ENCODE measurements at places on chromosomes 7 and 10.
A peak's percentile ranks its signal among the peaks of the same experiment; 100 is the strongest.

GRCh38 chr7:135964791-135965190, 12.4 kb downstream of the MTPN start:
- DNase-seq = no peak

GRCh38 chr7:129902788-129903422, 49.9 kb downstream of the UBE2H start:
- no peak for DNase-seq

DNA sequence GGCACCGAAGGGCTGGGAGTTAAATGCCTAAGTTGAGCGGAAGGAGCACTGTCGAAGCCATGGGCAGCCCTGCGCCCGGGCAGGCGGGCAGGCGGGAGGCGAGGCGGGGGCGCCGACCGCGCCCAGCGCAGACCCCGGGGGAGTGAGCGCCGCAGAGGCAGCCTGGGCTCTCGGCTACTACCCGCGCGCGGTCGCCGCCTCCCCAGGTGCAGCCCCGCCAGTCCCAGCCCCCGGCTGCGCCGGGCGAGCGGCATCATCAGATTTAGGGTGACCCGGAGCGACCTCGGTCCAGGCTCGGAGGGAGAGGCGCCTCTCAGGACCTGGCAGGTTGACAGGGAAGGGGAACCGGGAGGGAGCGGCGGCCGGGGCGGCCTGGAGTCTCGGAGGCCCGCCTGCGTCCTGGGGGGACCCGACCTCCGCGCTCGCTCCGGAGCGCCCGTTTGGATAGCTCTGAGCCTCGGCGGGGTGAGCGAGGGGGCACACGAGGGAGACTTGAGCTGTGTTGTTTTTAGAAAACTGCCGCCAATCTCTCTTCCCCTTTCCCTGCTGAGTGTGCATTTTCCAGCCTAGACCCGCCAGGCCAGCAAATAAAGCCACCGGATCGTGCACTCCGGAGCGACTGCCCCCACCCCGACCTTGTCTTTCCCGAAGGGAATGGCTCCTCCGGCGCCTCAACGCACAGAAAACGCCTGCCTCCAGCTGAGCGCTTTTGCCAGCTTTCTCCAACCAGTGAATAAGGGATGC, 2.3 kb upstream of the NRP1 start:
- DNase-seq = peak; percentile 55

DNA sequence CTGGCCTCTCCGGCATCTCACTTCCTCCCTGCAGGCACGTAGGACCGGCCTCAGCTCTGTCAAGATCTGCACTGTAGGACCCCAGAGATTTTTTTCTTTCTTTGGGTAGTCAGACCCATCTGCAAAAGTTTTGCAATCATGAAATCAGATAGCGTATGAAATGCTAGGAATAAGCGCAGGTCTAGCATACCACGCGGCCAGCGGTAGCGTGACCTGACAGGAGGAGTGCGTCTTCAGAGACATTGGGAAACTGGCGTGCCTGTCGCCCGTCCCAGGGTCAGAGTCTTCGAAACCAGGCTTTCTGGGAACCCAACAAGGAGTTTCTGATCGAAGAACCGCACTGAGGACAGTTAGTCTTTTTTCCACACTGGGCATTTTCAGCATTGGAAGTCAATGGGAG, 100.9 kb upstream of the SH2B2 start:
- DNase-seq = no peak

DNA sequence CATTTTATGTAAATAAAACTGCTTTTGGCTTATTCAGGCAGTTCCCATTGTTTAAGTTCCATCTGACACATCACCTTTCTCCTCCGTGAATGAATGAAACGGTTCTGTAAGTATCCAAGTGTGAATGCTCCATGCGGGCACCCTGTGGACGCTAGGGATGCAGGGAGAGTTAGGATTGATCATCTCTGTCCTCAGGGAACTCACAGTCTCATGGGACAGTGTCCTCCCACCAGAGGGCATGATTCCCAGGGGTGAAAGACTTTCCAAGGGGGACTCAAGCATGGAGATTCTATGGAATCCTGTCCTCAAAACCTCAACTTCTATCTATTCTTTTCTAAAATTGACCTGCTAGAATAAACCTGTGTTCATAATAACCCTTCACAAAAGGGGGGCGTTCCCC, 98.8 kb downstream of the HECW1 start:
- no peak for DNase-seq

DNA sequence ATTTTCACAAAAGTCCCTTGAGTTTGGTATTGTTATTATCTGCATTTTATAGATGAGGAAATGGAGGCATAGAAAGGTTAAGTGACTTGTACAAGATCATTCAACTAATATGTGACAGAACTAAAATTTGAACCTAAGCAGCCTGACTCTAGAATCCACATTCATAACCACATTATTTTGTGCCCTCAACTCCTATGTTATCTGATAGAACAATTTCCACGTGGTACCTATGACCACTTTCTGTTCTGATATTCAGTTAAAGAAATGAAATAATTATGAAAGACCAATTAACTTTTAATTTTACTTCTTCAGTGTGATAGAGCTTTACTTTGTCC, 17.5 kb downstream of the BCAP29 start:
- DNase-seq = no peak

DNA sequence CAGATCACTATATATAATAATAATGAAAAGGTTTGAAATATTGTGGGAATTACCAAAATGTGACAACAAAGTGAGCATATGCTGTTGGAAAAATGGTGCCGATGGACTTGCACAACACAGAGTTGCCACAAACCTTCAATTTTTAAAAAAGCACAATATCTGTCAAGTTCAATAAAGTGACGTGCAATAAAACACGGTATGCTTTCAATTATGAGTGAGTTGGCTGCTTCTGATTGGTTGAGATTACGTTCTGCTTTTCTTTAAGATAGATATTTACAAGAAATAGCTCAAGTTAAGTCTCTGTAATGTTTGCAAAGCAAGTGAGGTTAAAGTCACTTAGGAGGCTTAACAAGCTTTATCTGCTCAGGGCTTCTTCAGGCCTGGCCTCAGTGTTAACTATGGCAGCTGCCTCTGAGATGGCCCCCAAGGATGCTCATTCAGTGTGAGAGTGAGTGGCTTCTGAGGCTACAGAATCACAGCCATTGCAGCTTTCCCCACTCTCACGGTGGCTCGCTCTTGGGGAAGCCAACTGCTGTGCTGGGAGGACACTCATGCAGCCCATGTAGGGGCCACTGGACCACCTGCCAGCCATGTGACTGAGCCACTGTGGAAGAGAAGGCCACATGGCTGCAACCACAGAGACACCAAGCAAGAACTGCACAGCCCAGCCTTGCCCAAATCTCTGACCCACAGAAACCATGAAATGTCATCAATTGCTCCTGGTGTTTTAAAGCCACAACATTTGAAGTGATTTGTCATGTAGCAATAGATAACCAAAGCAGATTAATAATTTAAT, 78.3 kb upstream of the TMEM72 start:
- DNase-seq = no peak

- no peak for DNase-seq
Observed at GRCh38 chr10:9786576-9786975, 1231.1 kb upstream of the CELF2 start.

DNA sequence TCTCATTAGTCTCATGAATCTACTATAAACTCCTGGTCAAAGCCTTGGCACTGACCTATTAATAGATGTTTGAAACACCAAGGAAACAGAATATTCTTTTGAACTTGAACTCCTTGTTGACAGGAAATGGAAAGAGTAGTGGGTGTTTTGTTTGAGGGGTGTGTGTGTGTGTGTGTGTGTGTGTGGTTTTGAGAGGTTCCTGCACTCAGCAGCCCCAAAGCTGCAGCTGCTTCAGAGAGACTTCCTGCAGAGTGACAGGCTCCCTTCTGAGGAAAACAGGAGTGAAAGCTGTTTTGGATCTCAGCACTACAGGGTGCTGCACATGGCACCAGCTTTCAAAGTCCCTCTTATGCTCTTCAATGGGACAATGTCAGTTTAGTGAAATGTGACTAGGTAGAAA, 546.5 kb upstream of the STEAP1 start:
- no peak for DNase-seq

GRCh38 chr7:121516821-121517220, 120.7 kb upstream of the FAM3C start:
- no peak for DNase-seq

- DNase-seq = peak; percentile 38
Observed at GRCh38 chr7:157682946-157683746, 346.3 kb downstream of the DNAJB6 start.

DNA sequence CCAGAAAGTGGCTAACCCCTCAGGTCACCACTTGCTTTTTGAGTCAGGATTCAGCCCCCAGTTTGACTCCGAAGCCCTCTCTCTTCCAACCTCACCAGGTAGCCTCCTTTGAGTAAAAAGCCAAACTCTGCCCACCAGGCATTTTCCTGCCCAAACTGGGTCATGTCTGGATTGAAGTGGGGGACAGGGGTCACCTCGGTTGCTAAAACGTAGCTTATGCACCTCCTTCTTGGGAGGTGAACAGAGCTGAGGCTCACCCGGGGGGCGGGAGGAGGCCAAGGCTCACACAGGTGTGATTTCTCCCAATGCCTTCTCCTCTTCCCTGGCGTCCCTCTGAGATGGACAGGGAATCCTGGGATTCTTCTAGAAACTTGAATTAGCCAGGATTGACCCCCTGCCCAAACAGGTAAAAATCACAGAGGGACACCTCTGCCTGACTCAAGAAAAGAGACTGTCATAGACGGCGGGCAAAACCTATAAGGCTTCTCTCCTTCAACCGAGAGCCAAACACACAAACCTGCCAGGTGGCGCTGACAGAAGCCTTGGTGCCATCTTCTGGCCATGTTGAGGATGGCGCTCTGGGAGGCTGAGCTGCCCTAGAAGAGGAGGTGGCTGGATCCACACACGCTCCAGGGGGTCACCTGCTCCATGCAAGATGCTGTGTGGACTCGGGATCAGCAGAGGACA, 51.6 kb downstream of the PRLHR start:
- peak; percentile 65 for DNase-seq

- DNase-seq = no peak
Observed at GRCh38 chr7:44615149-44615611, 8.8 kb downstream of the OGDH start.

- no peak for DNase-seq
Observed at GRCh38 chr10:126061526-126061925, 165.2 kb downstream of the FANK1 start.

GRCh38 chr7:26709210-26709990, 155.0 kb downstream of the SKAP2 start:
- DNase-seq = no peak

DNA sequence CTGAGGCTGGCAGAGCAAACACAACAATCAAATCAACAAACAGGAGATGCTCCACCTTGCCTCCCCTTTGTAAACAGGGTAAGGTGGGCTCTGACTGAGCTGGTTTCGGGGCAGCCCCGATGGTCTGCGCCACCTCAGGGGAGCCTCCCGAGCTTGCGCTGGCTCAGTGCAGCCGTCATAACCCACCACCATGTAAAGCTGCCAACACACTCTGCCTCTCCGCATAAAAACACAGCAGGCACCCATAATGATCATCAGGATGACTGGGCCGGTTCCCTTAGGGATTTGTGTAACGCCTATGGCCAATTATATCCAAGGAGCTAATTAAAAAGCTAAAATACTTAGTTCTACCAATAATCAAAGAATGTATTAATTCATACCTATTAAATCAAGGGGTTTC, 124.5 kb downstream of the PRPF18 start:
- DNase-seq = no peak

GRCh38 chr7:108063520-108063933, 60.6 kb upstream of the LAMB1 start:
- DNase-seq = no peak

GRCh38 chr10:122498521-122498920, 37.2 kb downstream of the HTRA1 start:
- no peak for DNase-seq

- DNase-seq = no peak
Observed at GRCh38 chr10:106765241-106765754, 399.2 kb downstream of the SORCS1 start.

DNA sequence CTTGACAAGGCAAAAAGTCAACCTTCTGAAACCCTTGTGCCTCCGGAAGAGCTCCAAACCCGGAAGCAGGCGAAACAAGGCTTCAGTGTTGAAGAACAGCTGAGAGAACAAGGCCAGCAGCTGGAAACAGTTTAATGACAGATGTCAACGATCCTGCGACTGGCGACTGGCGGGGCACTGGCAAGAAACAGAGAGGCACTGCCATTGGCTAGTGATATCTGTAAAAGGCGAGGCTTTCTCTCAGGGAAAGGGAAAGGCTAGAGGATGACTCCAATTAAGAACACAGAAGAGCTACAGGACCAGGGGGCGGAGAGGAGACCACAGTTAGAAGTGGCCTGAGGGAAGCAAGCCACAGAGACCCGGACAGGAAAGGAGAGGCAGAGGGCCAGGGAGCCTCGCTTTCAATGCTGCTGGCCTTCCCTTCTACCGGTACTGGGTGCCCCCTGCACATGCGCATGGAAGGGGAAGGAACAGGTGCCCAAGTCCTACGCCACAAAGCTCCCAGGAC, 19.4 kb downstream of the ITGB1 start:
- no peak for DNase-seq

DNA sequence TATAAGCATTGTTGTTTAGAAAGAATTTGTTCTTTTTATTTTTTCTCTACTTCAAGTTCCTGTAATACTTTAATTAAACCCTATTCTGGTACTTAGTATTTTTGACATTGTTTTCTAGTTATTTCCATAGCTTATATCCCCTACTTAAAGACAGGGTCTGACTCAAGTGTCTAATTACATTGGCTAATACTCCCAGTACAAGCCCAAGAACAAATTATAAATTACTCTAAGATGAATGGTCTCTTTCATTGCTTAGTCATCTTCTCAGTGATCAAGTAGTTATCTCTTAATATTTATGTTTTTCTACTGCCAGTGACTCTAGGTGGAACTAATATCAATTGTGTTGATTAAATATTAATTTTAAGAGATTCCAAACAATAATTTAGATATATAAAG, 21.6 kb downstream of the AHR start:
- DNase-seq = no peak

GRCh38 chr10:79259834-79260233, 87.4 kb upstream of the PPIF start:
- DNase-seq = no peak

- DNase-seq = peak; percentile 84
Observed at GRCh38 chr10:21525367-21526187, at the start of gene SKIDA1. SKIDA1 (minus strand) TSS chr10:21525682; CDS start chr10:21517822, 7,860 bp downstream.

- no peak for DNase-seq
Observed at GRCh38 chr10:92761571-92761970, 71.8 kb downstream of the HHEX start.

- DNase-seq = no peak
Observed at GRCh38 chr10:69475433-69475830, 24.2 kb downstream of the TSPAN15 start.

Data from activated CD8-positive, alpha-beta memory T cell treated with anti-CD3 and anti-CD28 coated beads, Interleukin-2, amount 50 U/mL, for 48 hours (primary cell).